ENCODE measurements at places on chromosomes 12 and 14.

GRCh38 chr12:53300187-53300586 lies 692 bp downstream of the MYG1 start:
- no peak for DNase-seq

DNA sequence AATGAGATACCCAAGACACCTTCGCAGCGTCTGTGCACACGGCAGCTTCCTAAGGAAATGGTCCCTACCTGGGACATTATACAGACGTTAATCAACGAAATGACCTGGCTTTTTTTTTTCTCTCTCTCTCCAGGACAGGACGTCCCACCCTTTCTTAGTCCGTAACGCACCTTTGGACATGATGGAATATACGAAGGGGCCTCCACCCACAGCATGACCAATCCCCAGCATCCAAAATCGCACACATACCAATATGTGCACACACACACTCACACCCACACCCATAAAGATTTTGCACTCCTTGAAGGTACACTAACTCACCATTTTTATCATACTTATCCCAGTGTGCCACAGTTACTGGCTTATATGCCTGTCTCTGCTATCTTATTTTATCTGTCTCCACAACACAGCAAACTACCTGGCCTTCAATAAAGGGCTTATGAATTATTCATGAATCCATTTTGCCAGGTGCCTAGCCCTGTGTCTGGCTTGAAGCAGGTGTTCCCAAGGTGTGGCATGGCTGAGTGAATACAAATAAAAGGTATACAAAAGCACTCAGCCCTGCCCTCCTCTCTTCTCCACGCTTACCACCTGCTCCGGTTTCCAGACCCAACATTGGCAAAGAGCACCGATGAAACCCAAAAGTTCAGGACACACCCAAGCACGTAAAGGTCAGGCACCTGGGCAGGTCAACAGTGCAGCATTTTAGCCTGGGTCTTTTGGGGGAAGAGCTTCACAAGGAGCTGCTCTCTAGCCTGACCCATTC lies 2.2 kb downstream of the SCNN1A start:
- no peak for DNase-seq

GRCh38 chr14:92684801-92685560 lies 63.4 kb downstream of the LGMN start:
- DNase-seq = no peak

- DNase-seq = no peak
Measured at GRCh38 chr12:118493962-118494361, 117.6 kb downstream of the SUDS3 start.

- no peak for DNase-seq
Measured at GRCh38 chr12:77049767-77050353, 15.5 kb downstream of the E2F7 start.

GRCh38 chr14:43754838-43755237 lies 752.2 kb downstream of the FSCB start:
- no peak for DNase-seq

DNA sequence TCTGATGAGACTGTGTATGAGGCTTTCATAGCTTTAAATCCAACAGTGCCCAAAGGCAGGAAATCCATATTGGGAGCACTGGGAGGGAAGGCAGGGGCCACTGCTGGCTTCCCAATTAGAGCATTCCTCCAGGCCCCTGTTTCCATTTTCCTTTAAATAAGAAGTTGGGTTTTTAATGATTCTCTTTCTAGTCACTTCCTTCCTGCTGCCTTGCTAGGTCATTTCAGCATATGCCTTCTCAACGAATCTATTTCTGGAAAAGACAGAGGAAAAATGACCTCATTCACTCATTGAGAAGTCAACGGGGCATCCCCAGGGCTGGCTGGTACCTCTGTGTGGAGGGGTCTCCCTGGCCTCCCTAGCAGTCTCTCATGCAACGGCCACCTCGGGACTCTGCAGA lies 43.5 kb downstream of the IGF1 start:
- DNase-seq = no peak
